ENCODE measurements at places on chromosomes 11 and 22.

DNA sequence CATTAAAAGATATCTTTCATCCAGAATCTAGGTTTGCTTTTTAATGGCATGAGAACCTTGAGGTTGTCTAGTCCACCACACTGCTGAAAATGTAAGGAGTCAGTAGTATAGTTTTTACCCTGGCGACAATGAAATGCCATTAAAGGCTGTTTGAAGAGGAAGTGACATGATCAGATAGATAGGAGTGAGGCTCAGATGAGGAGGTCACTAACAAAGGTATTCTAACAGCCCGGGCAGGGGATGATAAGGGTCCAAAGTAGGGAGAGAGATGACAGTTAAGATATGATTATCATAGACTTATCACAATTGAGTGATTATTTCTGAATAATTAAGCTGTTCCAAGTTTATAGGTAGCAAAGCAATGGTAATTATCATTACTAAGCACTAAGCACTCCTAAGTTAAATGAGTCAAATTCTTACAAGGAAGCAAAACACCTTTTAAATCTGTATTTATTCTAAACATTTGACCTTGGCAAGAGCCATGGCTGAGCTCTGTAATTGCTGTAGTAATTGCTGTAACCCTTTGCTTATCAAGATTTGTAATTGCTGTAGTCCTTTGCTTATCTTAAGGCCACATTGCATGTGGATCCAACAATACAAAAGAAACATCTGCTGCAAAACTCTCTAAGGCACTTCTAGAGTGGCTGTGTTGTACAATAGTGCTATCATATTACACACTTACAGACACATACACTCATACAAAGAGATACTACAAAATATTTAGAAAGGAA, 92.6 kb downstream of the ENTHD1 start:
- no peak for DNase-seq

DNA sequence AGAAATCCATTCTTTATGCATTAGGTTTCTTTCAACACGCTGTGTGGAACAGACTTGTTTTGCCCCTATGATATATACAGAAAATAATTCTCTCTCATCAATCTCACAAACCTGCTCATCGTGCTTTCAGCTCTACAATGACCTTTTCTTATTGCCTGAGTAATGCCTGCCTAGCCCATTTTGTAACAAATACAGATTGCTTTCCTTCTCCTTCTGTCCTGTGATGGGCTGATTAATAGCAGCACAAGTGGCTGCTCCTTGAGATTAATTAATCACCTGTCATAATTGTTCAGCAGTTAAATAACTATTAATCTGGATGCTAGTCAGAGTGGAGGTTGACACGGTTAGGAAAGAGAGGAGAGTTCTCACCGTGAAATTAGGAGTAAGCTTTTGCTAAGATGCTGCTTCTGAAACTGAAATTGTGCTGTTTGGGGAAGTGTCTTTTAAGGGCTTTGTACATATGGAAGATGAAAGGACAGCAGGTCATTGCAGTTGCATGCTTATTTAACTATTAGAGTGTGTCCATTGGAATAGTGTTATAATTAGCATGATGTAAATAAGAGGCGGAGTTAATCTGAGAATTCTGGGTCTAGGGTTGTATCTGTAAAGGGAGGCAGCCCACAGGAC, 1430.5 kb downstream of the FAM181B start:
- DNase-seq = no peak

- DNase-seq = no peak
Measured at GRCh38 chr11:34825670-34826383, 90.4 kb downstream of the APIP start.

DNA sequence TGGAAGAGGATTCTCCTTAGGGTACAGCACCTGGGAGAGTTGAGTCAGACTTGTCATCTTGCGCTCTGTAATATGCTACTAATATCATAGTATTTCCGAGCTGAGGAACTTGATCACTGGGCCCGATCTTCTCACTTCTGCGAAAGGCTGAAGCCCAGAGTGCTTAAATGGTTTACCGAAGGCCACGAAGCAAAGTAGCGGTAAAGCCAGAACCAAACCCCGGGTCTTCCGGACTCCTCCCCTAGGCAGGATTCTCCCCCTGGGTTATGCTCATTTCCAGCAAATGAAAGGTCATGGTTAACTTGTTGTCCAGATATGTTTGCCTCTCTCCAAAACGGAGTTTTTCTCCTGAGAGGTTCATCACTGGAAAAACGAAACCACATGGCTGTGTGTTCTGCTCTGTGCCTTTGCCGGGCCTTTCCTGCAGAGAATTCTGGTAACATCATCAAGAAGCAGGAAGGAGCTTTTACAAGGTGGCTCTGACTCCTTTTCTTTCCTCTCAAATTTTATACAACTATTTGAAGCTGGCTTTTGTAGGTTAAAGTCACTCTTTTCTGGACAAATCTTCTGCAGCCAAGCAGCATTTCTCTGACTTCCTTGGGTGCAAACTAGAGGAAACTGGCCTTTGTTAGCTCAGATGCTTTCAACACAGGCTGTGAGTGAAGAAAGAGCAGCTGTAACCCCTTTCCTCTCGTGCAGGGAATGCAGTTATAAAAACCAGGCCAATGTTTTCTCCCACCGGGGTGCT, 35.5 kb downstream of the UBASH3B start:
- no peak for DNase-seq

Measured in amygdala (tissue), 56 donors.